Stimulated activated CD8-positive, alpha-beta memory T cell treated with anti-CD3 and anti-CD28 coated beads, Interleukin-2, amount 100 ng/mL, for 1 hour (primary cell): ENCODE measurements at places on chromosomes 16 and 17.

- DNase-seq = no peak
These were observed 26.4 kb downstream of the WNT3 start for GRCh38 chr17:46792071-46792470.

DNA sequence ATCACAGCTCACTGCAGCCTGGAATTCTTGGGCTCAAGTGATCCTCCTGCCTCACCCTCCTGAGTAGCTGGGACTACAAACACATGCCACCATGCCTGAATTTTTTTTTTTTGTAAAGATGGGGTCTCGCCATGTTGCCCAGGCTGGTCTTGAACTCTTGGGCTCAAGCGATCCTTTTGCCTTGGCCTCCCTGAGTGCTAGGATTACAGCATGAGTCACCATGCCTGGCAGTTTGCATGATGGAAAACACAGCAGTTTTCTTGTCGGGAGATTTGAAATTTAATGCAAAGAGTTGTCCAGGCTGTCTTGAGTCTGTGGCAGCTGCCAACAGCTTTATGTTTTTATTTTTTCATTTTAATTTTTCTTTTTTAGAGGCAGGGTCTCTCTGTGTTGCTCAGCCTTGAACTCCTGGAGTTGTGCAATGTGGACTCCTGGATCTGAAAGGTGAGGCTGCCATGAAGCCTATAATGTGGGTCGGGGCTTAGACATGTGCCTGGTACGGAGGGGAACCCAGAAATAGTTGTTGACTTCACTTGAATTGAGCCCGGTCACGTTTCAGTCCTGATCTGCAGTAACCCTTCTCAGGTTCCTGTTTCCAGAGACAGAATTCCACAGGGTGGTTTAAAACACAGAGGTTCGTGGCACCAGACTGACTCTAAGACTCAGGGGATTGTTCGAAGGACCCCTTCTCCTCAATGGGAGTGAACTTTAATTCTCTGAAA lies 18.7 kb downstream of the CD300A start:
- no peak for DNase-seq

DNA sequence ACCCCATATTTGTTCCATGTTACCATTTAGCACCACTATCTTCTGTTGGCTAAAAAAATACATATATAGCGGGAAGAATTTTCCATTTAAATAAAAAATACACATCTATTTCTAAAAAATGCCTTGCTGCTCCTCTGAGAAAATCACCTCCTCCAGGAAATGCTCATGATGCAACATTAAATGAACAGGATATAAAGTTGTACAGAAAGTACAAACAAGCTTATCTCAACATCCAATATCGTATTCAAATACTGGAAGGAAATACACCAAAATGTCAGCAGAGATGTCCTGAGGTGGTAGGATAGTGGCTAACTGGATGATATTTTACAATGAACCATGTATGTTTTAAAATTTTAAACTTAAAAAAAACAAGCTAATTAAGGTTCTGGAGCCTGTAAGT lies 21.3 kb downstream of the GNA13 start:
- DNase-seq = no peak

DNA sequence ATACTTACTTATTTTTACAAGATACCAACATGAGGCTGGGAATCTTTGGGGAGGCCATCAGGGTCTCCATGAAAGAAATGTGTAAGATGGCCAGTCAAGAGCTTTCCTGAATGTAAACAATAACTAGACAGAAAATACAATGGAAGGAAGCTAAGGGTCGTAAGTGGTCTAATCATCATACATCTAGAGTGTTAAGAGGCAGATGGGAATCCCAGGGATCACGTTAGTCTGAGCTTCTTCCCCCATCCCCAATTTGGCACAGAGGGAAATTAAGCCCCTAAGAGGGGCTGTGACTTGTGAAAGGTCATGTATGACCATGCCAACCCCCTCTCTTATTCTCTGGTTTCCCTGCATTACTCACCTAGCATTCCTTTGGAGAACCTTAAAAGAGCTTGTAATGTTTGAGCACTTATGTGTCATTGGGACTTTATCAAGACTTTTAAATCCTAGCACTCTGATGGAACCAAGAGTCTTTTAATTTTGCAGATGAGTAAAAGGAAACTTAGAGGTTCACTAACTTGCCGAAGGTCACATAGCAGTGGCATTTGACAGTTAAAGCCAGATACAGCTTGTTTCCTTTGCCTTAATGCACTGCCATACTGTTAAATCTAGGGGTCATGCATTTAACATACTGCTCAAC lies 46.1 kb downstream of the DCUN1D3 start:
- no peak for DNase-seq

DNA sequence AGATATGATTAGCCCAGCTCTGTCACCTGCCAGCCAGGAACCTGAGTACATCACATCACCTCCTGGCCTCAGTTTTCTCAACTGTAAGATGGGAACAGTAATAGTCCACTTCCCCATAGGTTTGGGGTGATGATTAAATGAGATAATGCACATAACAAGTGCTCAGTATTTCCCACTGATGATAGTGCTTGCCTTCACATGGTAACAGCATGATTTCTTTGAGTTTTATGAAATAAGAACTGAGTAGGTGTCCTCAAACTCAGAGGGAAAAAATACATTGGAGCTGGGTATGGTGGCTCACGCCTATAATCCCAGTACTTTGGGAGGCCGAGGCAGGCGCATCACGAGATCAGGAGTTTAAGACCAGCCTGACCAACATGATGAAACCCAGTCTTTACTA lies 30.1 kb upstream of the SNN start:
- DNase-seq = no peak

DNA sequence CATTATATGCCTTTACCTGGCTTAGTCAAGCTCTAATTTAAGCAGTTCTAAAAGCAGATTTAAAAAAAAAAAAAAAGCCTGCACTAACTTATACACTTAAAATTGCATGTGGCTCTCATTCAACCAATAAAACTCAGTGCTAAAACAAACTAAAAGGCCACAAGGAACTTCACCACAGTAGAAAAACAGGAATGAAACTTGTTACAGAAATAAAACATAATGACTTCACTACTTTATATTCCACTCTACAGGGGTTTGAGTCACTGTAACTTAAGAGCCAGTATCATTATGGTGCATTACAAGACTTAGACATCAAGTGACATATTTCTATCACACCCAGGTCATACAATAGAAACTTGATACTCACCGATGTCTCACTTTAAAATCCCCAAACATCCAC lies 11.1 kb downstream of the CA10 start:
- no peak for DNase-seq

GRCh38 chr17:39122991-39123390 lies 28.4 kb downstream of the PLXDC1 start:
- DNase-seq = no peak

GRCh38 chr17:41666708-41667279 lies 21.9 kb upstream of the EIF1 start:
- DNase-seq = peak; percentile 79

GRCh38 chr16:65222536-65222935 lies 100.7 kb upstream of the CDH11 start:
- DNase-seq = no peak

- DNase-seq = no peak
These were observed at the start of gene PMFBP1 for GRCh38 chr16:72172105-72173034. PMFBP1 (minus strand) TSS chr16:72172155; CDS start chr16:72171208, 947 bp downstream.

DNA sequence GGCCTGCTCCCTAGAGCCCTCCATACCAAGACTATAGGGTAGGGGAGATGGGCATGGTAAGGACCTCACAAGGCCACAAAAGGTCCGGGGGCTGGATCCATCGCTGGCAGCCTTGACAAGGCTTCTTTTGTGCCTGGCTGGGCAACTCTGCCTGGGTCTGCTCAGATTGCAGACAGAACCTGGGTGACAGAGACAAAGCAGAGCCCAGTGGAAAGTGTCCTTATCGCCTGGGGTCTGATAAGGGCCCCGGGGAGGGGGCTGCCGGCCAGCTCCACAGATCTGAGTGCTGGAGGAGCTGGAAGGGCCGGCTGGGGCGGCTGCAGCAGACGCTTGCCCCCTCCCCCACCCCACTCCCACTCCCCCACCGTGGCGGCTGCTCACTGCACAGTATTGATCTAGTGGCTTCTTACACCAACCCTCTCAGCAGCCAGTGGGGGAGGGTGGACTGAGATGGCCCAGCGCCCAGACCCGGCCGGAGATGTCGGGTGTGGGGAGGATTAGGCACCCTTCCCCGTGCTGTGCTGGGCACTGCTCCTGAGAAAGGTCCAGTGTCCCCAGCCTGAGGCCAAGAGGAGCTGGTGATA lies 7.2 kb downstream of the MMP15 start:
- no peak for DNase-seq

GRCh38 chr17:75601057-75601987 lies 13.7 kb downstream of the MYO15B start:
- DNase-seq = no peak

GRCh38 chr17:44000141-44000860 lies 4.1 kb upstream of the NAGS start:
- DNase-seq = no peak

GRCh38 chr17:62989501-62989900 lies 23.5 kb downstream of the TANC2 start:
- DNase-seq = no peak

DNA sequence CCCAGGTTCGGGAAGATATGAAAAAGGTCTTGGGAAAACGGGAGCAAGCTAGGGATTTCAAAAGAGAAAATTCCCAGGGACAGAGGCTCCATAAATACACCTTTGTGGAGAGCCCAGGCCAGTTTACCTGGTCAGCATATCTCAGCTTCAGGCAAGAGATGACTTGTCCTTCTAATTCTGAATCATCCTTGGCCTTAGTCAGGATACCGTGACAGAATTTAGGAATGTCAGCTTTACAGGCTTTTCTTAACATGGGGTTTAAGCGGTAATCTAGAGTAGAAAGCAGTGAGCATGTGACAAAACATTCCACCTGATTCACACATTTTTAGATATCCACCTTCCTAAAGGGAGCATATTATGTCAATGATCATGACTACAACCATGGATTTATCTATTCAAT lies 41.1 kb upstream of the CLEC18B start:
- no peak for DNase-seq

DNA sequence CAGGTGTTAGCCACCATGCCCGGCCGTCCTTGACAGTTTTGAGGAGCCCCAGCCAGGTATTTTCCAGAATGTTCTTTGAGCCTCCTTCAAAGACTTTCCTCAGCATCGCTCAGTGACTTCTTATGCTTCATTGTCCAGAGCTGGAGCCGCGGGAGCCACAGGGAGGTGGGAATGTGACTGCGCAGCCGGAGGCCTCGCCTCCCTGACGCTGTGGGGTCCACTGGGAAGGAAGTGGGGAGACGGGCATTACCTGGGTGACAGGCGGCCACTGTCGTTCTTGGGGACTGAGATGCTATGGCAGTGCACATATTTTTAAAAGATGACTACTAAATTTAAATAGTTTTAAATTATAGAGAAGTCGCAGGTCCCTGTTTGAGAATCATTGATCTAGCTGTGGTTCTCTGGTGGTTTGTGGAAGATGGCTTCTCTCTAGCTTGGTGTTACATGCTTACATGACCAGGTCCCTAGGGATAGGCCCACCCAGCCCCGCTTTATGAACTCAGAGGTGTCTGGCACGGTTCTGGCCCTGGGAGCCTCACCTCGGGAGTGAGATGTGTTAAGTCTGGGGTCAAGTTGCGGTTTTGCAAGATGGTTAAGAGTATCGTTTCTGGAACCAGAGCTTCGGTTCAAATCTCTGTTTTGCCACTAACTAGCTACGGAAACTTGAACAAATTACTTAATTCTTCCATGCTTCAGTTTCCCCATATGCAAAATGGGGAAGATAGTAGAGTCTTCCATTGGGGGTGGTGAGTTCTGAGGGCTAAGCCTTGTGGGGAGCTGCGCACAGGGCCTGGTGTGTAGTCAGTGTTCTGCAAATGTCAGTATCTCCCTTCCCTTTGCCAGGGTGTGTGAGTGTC lies 53.0 kb downstream of the ATP2C2 start:
- DNase-seq = no peak

- DNase-seq = no peak
These were observed 22.9 kb downstream of the CDIP1 start for GRCh38 chr16:4515611-4516233.

- no peak for DNase-seq
These were observed 97.8 kb downstream of the C16orf95 start for GRCh38 chr16:87219287-87219909.

GRCh38 chr17:2708585-2709182 lies 2.9 kb downstream of the CLUH start:
- no peak for DNase-seq
